PC-9 (cell line): ENCODE measurements at places on chromosomes 1 and 21. TPM values are rescaled to one million over a fixed set of nuclear protein-coding genes. Genes with fewer than 3 reads are reported as not detected.

TRIM45 gene
- total RNA-seq = 10.0 and 10.2 TPM in 2 replicates

DNA sequence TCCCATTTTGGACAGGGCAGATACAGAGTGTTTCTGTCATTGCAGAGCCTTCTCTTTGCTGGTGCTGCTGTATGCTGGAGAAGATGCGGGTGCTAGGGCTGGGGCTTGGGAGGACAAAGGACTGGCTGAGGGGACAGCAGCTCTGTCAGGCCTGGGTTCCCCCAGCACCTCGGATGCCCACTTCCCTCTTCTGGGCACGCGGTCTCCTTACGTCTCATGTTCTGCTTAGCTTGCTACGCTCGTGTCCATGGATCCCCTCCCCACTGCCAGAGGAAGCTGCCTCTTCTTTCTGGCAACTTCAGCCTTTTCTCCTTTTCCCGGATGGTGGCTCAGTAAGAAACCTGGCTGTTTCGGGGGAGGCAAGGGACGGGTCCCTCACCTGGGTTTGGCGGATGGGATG is 75.7 kb downstream of the ARHGEF10L start:
- no peak for DNase-seq

DNA sequence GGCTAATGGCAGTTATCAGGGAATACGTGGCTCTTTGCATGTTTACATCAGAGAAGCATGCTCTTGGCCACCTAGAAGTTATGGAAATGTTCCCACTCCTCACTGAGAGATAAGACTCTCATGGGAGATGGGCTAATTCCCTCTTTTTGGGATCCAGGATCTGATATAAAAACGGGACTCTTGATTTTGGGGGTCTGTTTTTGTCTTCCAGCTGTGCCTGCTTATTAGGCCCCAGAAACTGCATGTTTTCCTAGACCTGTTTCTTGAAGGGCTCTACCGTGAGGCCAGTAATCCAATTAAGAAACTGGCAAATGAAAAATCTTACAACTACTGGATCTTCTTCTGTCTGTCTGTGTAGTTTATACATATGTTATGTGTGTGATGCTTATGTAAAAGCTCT is 47.0 kb upstream of the PTCH2 start:
- DNase-seq = no peak
- no peak overlapping the region for H3K27ac ChIP-seq
- H3K27me3 ChIP-seq = no peaks in the 10 kb centered on the region
- no peaks in the 10 kb centered on the region for H3K4me1 ChIP-seq
- H3K36me3 ChIP-seq = 0 out of 2 replicates have a peak, but pooled peaks cover 4% of the 10 kb centered on the region

UTS2 gene
- total RNA-seq = 12.8 and 23.8 TPM in 2 replicates

- H3K4me1 ChIP-seq = no peaks in the 10 kb centered on the region
- no peak overlapping the region for H3K27ac ChIP-seq
- H3K27me3 ChIP-seq = no peaks in the 10 kb centered on the region
- DNase-seq = no peak
- H3K4me3 ChIP-seq = no peak overlapping the region
- no peaks in the 10 kb centered on the region for H3K36me3 ChIP-seq
Measured at GRCh38 chr1:235275223-235275622, 52.8 kb downstream of the ARID4B start.

IRF6 gene
- total RNA-seq = 46.5 and 50.9 TPM in 2 replicates

ATAD3B gene
- 28.5 and 32.8 TPM in 2 replicates for total RNA-seq

HSPB7 gene
- not detected in 2 replicates for total RNA-seq

DNA sequence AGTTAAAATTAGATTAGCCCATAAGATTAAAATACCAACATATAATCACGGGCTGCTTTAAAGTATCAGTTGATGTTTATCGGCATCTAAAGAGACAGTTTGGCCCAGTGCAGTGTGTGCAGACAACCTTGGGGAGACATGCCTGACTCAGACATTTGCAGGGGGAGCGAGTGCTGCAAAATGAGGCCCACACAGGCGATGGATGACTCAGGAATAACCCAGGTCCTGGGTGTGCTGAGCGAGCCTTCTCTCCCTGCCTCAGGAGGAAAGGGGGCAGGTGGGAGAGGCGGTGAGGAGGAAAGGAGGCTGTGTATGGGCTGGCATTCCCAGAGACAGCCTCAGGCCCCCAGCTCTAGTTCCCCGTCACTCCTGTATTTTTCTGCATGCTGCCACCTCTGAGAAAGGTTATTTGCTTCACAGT is 9.0 kb downstream of the SLC9A1 start:
- no peak overlapping the region; the same call in 1 of the 2 replicates for H3K4me3 ChIP-seq
- H3K27me3 ChIP-seq = no peaks in the 10 kb centered on the region
- H3K36me3 ChIP-seq = no peaks in the 10 kb centered on the region
- peak; percentile 73 for DNase-seq
- H3K27ac ChIP-seq = peak overlapping the region; percentile 76
- H3K4me1 ChIP-seq = peaks cover 76% of the 10 kb centered on the region

DNA sequence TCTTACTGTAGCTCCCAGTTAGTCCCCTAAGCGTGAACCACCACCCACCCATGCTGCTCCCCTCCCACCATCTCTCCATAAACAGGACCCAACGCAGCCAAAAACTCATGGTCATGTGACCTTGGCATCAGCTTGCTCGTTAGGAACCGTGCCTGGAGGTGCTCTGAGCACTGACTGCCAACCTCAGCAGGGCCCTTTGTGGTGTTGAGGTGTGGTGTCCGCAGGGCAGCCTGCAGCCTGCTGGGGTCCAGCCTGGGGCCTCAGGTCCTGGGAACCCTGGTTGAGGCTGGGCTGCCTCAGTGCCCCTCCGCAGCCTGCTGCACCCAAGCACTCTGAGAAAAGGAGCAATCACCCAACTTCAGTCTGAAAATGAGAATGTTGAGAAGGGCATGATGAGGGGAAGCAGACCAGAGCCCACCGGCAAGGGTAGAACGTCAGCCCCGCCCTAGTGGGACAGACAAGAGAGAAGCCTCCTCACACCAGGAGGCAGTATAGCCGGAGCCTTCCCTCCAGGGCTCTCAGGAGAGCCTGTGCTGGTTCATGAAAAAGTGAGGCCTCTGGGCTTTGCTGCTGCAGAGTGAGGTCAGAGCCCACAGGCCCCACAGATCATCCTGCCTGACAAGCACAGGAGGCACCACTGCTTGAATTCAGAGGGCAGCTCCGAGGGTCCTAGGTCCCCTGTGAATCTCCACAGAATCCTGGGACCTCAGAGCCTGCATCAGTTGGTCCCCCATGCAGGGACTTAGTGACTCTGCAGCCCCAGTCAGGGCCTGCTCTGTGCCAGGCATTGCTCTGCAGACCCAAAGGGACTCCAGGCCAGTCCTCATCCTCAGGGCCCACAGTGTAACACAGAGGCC is 4.9 kb upstream of the COL6A2 start:
- H3K27me3 ChIP-seq = no peaks in the 10 kb centered on the region
- no peak overlapping the region for H3K27ac ChIP-seq
- H3K4me1 ChIP-seq = no peaks in the 10 kb centered on the region
- no peak overlapping the region for H3K4me3 ChIP-seq

- H3K36me3 ChIP-seq = no peaks in the 10 kb centered on the region
- peaks cover 22% of the 10 kb centered on the region for H3K4me1 ChIP-seq
- no peaks in the 10 kb centered on the region for H3K27me3 ChIP-seq
Measured at GRCh38 chr1:200029822-200030152, 2.3 kb downstream of the NR5A2 start.

DNA sequence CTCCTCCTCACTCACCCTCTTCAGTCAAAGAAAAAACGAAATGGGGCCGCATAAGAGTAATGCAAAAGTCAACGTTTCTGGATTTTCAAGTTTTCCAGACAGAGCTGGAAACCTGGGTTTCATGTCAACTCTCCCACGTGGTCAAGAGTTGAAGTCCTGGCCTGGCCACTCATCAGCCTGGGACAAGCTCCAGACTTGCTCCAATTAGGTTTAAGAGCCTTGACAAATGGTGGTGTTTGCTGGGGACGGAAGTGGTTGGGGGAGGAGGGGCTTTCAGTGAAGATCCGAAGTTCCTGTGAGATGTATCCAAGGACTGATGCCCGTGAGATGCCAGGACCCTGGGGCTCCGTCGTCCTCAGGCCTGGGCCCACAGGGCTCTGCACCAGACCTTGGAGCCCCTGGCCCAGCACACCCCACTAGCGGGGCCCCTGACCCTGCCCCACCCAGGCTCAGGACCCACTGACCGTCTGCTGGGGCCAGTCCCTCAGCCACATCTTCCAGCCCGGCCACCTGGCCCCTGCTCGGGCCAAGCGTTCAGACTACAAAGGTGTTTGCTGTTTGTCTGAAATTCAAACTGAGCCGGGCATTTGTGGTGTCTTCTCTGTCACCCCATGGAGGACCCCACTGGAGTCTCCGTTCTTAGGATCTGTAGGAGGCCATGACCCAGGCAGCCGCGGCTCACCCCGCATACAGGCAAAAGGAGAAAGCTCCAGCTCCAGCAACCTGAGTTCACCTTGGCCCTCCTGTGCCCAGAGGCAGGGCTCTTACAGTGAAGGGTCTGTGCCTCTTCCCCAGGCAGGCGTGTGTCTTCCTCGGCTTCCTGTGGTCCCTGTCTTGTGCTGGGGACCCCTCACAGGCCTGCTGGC is 53.3 kb downstream of the SIK1 start:
- no peak for DNase-seq
- peaks cover 31% of the 10 kb centered on the region for H3K4me1 ChIP-seq
- no peaks in the 10 kb centered on the region for H3K27me3 ChIP-seq
- H3K27ac ChIP-seq = peak overlapping the region; percentile 60
- no peak overlapping the region for H3K4me3 ChIP-seq
- no peaks in the 10 kb centered on the region for H3K36me3 ChIP-seq

DNA sequence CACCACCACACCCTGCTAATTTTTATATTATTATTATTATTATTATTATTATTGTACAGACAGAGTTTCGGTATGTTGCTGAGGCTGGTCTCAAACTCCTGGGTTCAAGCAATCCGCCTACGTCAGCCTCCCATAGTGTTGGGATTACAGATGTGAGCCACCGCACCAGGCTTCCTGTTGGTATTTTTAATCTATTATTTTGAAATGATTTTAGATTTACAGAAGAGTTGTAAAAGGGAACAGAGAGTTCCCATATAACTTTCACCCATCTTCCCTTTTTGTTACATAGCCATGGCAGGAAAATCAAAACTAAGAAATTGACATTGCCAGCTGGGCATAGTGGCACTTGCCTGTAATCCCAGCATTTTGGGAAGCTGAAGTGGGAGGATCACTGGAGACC is 42.9 kb upstream of the CITED4 start:
- no peaks in the 10 kb centered on the region for H3K36me3 ChIP-seq
- H3K4me1 ChIP-seq = peaks cover 66% of the 10 kb centered on the region
- H3K27ac ChIP-seq = no peak overlapping the region
- H3K27me3 ChIP-seq = no peaks in the 10 kb centered on the region
- no peak for DNase-seq
- no peak overlapping the region for H3K4me3 ChIP-seq

GRCh38 chr1:185041742-185042141 is 3.6 kb upstream of the RNF2 start:
- no peak overlapping the region for H3K27ac ChIP-seq
- DNase-seq = no peak
- no peaks in the 10 kb centered on the region for H3K27me3 ChIP-seq
- no peak overlapping the region for H3K4me3 ChIP-seq

- H3K4me3 ChIP-seq = no peak overlapping the region
- no peak for DNase-seq
- no peaks in the 10 kb centered on the region for H3K27me3 ChIP-seq
- no peak overlapping the region for H3K27ac ChIP-seq
Measured at GRCh38 chr1:198741744-198742143, 102.9 kb downstream of the PTPRC start.

GRCh38 chr1:9626201-9626608 is 25.3 kb upstream of the PIK3CD start:
- no peaks in the 10 kb centered on the region for H3K36me3 ChIP-seq
- no peak overlapping the region for H3K27ac ChIP-seq
- no peaks in the 10 kb centered on the region for H3K27me3 ChIP-seq
- H3K4me3 ChIP-seq = peak overlapping the region; percentile 35; the same call in 1 of the 2 replicates
- H3K4me1 ChIP-seq = no peaks in the 10 kb centered on the region; the same call in 1 of the 2 replicates

DNA sequence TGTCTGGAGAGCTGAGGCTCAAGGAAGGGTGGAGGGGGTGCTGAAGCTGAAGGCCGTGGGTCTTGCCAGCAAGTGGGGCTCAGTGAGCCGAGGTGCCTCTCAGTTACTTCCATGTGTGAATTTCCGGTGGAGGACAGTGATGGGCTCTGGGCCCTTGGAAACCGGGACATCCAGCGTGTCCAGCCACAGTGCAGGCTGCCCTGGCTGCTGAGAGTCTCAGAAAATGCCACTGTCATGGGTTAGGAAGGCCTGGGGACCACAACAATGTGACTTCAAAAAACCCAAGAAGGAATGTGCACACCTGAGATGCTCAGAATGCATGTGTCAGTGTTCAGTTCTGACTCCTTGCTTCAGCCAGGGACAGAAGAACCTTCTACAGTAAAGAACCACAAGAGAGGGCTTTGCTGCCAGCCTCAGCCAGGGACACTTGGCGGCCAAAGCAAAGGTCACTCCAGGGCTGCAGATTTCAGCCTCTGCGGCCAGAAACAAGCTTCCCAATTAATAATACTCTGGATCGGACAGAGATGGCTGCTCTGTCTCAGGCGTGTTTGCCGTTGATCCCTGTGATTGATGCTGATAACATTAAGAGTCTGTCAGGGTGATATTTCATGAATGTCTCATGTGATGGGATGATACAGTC is 12.6 kb upstream of the LAMTOR5 start:
- no peaks in the 10 kb centered on the region for H3K27me3 ChIP-seq
- H3K4me3 ChIP-seq = no peak overlapping the region
- no peaks in the 10 kb centered on the region for H3K36me3 ChIP-seq
- no peaks in the 10 kb centered on the region for H3K4me1 ChIP-seq

DNA sequence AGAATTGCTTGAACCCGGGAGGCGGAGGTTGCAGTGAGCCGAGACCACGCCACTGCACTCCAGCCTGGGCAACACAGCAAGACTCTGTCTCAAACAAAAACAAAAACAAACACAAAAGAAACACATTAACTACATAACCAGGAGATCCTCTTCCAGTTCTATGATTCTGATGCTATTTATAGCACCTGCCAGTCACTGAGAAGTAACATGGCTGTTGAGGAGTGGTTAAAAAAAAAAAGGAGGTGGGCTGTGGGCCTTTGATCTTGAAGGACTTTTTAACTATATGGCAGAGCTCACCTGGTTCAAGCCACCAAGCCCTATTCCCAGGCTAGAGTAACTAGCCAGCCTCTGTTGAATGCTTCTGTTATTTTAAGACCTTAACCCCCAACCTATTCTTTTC is 148.8 kb downstream of the ZBTB18 start:
- no peak overlapping the region for H3K27ac ChIP-seq
- no peak for DNase-seq
- H3K4me3 ChIP-seq = no peak overlapping the region

UMODL1 gene
- total RNA-seq = 0.25 TPM in 1 of 2 replicates, not detected in the other

DNA sequence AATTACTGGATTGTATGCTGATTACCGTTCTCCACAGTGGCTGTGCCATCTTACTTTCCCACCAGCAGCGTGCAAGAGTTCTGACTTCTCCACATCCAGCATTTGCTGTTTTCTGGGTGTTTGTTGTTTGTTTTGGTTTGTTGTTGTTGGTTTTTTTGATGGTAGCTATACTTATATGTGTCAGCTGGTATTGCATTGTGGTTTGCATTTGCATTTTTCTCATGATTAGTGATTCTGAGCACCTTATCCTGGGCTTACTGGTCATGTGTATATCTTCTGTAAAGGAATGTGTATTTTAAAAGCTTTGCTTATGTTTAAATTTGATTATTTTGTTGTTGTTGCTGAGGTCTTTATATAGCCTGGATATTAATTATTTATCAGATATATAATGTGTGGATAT is 66.9 kb upstream of the MAP1LC3C start:
- H3K36me3 ChIP-seq = no peaks in the 10 kb centered on the region
- H3K27me3 ChIP-seq = peaks cover 52% of the 10 kb centered on the region
- no peak for DNase-seq
- H3K4me3 ChIP-seq = no peak overlapping the region
- H3K27ac ChIP-seq = no peak overlapping the region

- no peak for DNase-seq
- H3K27ac ChIP-seq = no peak overlapping the region
- H3K4me3 ChIP-seq = no peak overlapping the region
- H3K4me1 ChIP-seq = peaks cover 37% of the 10 kb centered on the region
Measured at GRCh38 chr1:67372898-67373297, 57.3 kb downstream of the SERBP1 start.
